Fibroblast of skin of right biceps (primary cell): ENCODE measurements at places on chromosomes 13 and 19.

DNA sequence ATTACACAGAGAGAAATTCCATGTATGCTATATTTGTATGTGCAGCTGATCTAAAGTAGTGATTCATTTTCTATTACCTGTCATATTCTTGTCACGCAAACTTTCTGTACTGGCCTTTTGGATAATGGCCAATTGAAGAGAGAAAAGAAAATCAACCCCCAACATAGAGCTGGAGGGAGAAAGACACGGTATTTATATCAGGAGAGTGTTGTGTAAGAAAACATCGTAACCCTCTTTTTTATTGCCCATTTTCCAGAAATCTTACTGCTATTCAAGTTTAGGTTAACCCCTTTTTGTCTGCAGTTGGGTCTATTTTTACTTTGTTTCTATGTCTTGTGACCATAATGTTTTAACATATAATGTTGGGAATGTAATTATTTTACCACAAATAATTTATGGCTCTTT lies 27.9 kb downstream of the DGKH start:
- peak; percentile 71 for DNase-seq

DNA sequence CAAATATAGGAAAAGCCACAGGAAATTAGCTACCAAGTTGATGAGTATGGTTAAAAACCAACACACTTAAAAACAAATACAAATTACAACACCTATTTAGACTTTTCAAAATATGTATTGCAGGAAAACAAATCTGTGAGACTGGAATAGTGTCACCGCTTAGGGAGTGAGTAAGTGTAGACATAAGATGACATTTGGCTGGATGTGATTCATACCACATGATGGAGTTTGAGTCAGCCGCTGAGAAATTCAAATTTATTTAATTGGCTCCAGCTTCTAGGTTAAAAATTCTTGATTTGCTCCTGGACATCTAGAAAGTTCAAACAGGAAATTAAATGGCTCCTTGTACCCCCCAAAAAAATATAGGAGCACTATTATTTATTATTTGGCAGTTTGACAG lies 531.7 kb downstream of the SLITRK1 start:
- DNase-seq: peak; percentile 68

DNA sequence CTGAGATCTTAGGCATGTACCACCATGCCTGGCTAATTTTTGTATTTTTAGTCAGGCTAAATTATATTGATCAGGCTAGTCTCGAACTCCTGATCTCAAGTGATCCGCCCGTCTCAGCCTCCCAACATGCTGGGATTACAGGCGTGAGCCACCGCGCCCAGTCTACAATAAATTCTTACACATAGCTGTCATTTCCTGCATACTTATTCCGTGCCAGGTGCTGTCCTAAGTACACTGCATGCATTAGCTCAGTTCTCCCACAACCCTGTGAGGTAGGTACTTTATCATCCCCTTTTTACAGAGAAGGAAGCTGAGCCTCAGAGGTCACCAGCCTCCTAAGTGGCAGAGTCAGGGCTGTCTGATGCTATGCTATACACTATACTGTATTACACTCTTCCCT lies 7.2 kb upstream of the RHPN2 start:
- no peak for DNase-seq

DNA sequence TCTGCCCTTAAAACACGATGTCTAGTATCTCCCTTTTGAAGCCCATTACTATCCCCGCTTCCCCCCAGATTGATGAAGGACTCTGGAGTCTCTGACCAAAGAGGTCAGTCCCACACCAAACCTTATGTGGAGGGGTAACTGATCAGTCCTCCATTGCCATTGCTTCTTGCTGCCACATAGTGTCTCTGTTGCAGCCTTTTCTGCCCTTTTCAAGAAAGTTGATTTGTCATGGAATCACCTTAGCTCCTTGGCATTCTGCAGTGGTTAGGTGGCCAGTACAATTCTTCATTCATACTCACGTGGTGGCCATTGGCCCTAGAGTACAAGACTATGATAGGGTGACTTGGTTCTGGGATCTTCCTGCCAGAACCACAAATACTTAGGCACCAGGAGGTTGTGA lies 8.4 kb upstream of the HTR2A start:
- no peak for DNase-seq

- peak; percentile 57 for DNase-seq
These were observed 68.4 kb downstream of the SPATA13 start for GRCh38 chr13:24228852-24229458.

DNA sequence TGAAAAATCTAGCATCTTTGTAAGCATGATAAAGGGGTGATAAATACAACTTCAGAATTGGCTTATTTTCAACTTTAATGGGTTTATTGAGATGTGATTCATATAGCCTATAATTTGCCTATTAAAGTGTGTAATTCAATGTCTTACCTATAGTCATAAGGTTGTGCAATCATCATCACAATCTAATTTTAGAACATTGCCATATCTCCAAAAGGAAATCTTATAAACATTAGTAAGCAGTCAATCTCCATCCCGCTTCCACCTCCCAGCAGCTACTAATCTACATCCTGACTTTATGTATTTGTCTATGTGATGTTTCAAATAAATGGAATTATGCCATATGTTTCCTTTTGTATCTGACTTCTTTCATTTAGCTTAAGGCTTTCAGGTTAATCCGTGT lies 145.2 kb upstream of the KLHL1 start:
- DNase-seq: no peak

- DNase-seq: no peak
These were observed 17.3 kb downstream of the SIGLEC8 start for GRCh38 chr19:51440846-51441409.

DNA sequence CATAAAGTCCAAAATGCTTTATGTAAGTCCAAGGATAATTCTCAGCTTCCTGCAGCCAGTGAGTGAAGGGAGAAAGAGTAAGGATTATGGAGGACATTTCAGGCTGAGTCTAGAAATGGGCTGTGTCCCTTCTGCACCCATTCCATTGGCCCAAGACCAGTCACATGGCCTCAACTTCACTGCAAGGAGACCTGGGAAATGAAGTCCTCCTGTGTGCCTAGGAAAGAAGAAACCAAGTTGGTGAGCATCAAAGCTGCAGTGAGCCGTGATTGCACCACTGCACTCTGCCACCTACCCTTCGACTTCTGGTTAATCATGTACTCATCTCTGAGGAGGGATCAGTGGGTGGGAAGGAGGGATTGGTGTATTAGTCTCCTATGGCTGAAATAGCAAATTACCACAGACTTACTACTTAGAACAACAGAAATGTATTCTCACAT lies 3.6 kb upstream of the CD37 start:
- DNase-seq: peak; percentile 40

DNA sequence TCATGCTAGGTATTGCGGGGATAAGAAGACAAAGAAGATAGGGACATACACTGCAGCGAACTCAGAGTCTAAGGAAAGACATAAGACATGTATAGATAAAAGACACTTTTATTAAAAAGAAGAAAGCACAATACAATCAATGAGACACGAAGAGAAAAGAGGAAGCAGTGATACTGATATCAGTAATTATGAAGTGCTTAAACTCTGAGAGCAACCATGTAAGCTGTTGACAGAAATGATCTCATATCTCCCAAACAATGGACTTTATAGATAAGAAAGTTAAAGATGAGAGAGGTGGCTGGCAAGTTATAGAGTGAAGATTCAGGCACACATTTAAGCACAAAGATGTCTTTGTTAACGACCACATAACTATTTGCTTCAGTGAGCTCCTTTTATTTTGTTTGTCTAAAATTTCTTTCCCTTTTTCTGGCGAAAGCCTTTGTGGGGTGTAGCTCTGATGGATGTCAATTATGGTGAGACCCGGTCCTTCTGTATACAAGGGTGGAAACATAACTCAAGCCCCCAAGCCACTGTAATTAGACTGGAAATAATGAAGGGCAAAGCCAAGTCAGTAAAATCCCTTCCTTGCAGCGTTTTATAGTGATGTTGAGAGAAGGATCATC lies 818.0 kb upstream of the SLC10A2 start:
- no peak for DNase-seq

- no peak for DNase-seq
These were observed 89.7 kb downstream of the RAB20 start for GRCh38 chr13:110471833-110472162.

DNA sequence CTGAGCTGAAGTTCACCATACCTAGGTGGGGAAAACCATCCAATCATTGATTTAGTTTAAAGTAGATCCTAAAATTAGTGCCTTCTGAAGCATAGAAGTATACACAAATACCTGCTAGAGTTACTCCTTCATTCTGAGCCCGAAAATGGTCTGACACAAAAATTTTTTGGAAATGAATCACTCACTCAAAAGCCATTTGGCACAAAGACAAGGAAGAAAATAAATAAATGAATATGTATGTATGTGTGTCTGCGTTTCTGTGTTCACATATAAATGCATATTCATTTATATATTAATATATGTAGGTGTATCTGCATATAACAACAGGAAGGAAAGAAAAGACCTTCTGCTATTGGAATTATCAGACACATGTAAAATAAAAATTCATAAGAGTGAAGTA lies 614.4 kb upstream of the PCDH9 start:
- no peak for DNase-seq

- peak; percentile 21 for DNase-seq
These were observed 23.8 kb upstream of the KLF12 start for GRCh38 chr13:74158028-74158427.

DNA sequence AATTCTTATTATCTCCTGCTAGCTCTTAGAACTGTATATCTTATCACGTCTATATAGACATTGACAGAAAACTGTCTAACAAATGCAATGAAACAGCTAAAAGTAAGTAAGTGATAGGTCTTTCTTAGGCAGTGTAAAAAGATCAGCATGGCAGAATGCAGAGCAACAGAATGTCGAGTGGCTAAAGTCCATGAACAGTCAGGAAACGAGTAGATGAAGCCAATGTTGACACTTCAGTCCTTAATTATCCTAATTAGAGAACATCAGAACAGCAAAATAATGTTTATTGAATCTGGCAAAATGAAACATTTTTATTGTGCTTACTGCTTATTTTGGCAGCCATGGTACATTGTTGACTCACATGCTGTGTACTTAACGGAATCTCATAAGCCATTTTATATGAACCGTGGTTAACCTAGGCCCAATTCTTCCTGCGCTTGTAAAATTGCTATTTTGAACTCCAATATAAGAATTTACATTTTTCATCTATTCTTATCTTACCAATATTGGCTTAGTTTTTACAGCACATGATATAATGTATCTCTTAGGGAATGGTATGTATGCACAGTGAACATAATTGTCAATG lies 748.1 kb downstream of the DACH1 start:
- no peak for DNase-seq

GRCh38 chr13:25069236-25069635 lies 26.7 kb upstream of the PABPC3 start:
- DNase-seq: no peak
